ENCODE measurements at places on chromosomes 16 and 17.

GRCh38 chr16:31192856-31193642, 9.5 kb downstream of the PYCARD start:
- no peak for DNase-seq

- no peak for DNase-seq
Observed at GRCh38 chr17:4666296-4666695, 24.8 kb upstream of the ALOX15 start.

GRCh38 chr17:30318155-30318554, 15.7 kb downstream of the TMIGD1 start:
- DNase-seq: no peak

GRCh38 chr17:30840771-30841170, 9.0 kb downstream of the ATAD5 start:
- no peak for DNase-seq

GRCh38 chr16:67349172-67349571, 22.6 kb downstream of the LRRC36 start:
- DNase-seq: no peak

- DNase-seq: no peak
Observed at GRCh38 chr17:69884356-69884755, 190.7 kb upstream of the KCNJ16 start.
